ENCODE measurements at places on chromosomes 11 and 22. TPM values are rescaled to one million over a fixed set of nuclear protein-coding genes. Genes with fewer than 3 reads are reported as not detected.
A peak's percentile ranks its signal among the peaks of the same experiment; 100 is the strongest.

DNA sequence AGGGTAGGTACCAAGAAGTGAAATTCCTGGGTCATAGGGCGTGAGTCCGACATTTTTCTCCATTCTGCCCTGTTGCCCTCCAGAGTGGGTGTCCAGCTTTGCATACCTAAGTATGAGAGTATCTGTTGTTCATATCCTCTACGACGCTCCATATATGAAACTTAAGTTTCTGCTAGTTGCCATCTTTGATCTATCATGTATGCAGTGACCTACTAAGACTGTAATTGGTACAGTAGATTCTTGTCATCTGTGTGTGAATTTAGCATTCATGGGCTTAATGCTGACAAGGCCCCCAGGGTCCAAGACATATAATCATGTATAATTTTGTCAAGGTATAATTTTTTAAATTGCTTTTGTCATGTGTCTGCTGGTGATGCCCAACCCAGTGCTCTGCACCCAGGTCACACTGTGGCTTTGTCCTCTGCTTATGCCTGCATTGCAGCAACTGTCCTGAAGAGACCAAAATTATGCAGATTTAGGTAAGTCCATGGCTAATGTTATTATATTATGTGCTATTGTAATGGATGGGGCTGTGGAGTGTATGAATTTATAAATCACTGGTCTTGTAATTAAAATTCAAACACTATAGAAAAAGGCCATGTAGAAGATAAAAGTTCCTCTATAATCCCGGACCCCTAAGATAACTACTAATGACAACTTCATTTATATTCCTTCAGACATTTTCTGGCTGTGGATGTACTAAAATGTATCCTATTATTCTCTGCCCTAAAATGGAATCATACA lies 12.2 kb downstream of the NEAT1 start:
- no peak overlapping the region for H3K27ac ChIP-seq
- peaks cover 8% of the 10 kb centered on the region for H3K36me3 ChIP-seq
- no peaks in the 10 kb centered on the region for H3K27me3 ChIP-seq
- H3K4me1 ChIP-seq, result peaks cover 32% of the 10 kb centered on the region

DNA sequence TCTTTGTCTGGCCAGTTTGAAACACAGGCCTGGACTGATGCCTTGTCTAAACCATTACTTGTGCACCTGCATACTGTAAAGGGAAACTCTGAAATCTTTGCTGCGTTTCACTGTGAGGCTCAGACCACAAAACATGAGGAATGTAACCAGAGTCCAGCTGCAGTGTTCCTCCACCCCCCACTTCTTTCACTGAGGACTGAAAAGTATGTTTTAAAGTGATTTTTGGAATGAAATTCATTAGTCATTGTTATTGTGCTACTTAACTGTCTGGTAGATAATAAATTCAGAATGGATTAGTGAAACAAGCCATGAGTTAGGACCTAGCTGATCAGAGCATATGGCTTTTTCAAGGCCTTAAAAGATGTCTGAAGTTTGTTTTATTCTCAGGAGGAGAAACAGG lies 181.2 kb downstream of the WNT11 start:
- no peaks in the 10 kb centered on the region for H3K27me3 ChIP-seq
- DNase-seq, result no peak
- H3K27ac ChIP-seq, result no peak overlapping the region
- no peak overlapping the region for H3K4me3 ChIP-seq

DNA sequence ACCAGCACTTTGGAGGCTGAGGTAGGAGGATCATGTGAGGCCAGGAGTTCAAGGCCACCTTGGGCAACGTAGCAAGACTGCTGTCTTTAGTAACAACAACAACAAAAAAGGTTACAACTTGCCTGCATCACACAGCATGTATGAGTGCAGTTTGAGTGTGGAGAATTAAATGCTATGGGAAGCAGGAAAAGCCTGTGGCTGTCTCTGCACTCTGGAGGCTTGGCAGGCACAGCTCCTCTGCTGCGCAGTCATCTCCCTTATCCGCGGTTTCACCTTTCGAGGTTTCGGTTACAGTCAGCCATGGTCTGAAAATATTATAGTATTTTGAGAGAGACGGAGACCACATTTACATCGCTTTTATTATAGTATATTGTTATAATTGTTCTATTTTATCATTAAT lies 2.9 kb downstream of the MICAL2 start:
- no peak overlapping the region for H3K4me3 ChIP-seq
- H3K27me3 ChIP-seq, result no peaks in the 10 kb centered on the region
- H3K4me1 ChIP-seq, result no peaks in the 10 kb centered on the region
- H3K36me3 ChIP-seq, result no peaks in the 10 kb centered on the region

GRCh38 chr22:39556970-39557841 lies 13.3 kb upstream of the CACNA1I start:
- peak overlapping the region; percentile 17 for H3K4me3 ChIP-seq
- peak; percentile 66 for DNase-seq
- H3K36me3 ChIP-seq, result no peaks in the 10 kb centered on the region
- H3K4me1 ChIP-seq, result no peaks in the 10 kb centered on the region
- no peaks in the 10 kb centered on the region for H3K27me3 ChIP-seq

DNA sequence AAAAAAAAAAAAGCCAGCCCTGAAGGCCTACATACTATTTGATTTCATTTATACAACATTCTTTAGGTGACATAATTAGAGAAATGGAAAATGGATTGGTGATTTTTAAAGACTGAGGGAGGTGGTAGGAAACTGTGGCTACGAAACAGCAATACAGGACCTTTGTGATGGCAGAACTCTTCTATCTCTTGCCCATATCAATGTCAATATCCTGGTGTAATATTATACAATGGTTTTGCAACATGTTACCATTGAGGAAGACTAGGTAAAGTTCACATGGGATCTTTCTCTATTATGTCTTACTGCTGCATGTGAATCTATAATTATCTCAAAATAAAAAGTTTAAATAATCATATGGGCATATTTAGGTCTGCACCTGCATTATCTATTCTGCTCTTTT lies 371.2 kb downstream of the ETS1 start:
- DNase-seq, result no peak
- no peaks in the 10 kb centered on the region for H3K36me3 ChIP-seq
- no peak overlapping the region for H3K4me3 ChIP-seq
- H3K27ac ChIP-seq, result no peak overlapping the region

DNA sequence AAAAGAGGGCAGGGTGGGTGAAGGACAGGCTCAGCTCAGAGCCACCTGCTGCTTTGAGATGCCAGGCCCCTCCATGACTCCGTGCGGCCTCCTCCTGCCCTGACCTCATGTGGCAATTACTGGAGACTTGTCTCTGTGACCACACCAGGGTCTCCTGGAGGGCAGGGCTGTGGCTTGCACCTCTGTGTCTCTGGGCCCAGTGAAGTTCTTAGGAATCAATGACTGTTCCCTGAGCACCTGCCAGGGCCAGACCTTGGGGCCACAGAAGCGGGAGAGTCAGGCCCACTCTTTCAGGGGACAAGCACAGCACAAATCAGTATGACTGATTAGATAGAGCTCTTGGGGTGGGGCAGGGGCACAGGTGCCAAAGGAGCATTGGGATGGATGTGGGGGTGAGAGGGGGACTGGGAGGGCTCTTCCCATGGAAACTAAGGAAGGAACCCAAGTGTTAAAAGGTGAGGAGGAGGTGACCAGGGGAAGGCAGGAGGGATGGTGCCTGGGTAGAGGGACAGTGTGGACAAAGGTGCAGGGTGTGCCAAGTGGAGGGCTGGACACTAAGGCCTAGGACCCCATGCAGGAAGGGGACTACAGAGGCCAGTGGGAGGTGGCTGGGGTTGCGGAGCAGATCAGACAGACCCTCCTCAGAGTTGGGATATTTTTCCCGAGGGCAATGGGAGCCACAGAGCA lies 77.3 kb upstream of the SHISAL1 start:
- H3K4me1 ChIP-seq, result no peaks in the 10 kb centered on the region
- no peak overlapping the region for H3K4me3 ChIP-seq
- H3K27ac ChIP-seq, result no peak overlapping the region
- no peak for DNase-seq

GRCh38 chr11:115780646-115781362 lies 276.6 kb upstream of the CADM1 start:
- no peak for DNase-seq
- H3K4me1 ChIP-seq, result no peaks in the 10 kb centered on the region

DNA sequence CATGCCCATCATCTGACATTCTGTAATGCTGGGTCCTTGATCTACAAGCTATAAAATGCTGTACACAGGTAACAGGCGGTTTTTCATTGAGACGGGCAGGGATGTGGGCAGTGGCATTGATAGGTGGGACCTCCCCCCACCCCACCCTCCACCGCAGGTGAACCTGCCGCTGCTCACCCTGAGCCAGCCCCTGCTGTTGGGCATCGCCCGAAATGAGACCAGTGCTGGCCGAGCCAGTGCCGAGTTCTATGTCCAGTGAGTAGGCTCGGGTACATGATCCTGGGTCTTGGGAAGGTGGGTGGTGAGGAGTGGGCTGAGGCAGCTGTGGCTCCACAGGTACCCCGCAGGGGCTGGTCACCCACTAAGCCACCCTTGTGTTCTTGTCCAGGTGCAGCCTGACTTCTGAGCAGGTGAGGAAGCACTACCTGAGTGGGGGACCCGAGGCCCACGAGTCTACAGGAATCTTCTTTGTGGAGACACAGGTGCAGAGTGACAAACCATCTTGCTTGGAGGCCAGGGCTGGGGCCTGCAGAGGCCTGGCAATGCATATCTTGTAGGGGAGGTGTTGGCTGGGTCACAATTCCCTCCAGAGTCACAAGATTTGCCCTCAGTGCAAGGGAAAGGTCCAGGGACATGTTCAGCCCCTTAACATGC lies 1.1 kb upstream of the DNAJC4 start:
- H3K4me1 ChIP-seq, result peaks cover 30% of the 10 kb centered on the region
- H3K36me3 ChIP-seq, result no peaks in the 10 kb centered on the region
- H3K4me3 ChIP-seq, result peak overlapping the region; percentile 79
- H3K27me3 ChIP-seq, result no peaks in the 10 kb centered on the region
- DNase-seq, result no peak

DNA sequence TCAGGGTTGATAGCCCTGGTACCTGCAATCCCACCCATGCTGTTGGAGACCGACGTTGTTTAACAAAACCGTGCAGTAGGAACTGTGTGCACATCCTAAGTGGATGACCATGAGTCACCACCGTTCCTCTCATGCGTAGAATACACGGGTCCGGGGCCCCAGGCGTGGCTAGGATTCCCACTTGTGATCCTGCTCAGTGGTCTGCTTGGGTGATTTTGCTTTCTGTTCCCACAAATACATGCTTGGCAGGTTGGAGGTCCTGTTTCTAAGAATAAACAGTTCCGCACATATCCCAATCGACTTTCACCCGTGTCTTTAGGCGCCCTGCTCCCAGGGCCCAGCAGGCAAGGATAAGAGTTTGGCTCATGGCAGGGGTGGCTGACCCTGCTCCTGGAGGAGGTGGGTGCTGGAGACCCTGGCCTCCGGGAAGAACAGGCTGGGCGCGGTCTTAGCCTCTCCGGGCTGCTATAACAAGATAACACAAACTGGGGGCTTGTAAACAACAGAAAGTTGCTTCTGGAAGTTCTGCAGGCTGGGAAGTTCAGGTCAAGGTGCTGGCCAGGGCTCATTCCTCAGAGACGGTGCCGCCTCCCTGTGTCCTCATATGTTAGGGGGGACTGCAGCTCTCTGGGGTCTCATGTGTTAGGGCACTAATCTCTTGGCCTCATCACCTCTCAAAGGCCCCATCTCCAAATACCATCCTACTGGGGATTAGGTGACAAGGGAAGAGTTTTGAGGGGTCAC lies 1028.3 kb downstream of the BRD1 start:
- no peaks in the 10 kb centered on the region for H3K36me3 ChIP-seq
- H3K4me1 ChIP-seq, result no peaks in the 10 kb centered on the region
- H3K4me3 ChIP-seq, result no peak overlapping the region
- no peaks in the 10 kb centered on the region for H3K27me3 ChIP-seq

Gene CARD18
- total RNA-seq, result not detected

- H3K4me1 ChIP-seq, result no peaks in the 10 kb centered on the region
- no peaks in the 10 kb centered on the region for H3K27me3 ChIP-seq
- no peak overlapping the region for H3K27ac ChIP-seq
These were observed 68.1 kb upstream of the BID start for GRCh38 chr22:17842386-17842785.

DNA sequence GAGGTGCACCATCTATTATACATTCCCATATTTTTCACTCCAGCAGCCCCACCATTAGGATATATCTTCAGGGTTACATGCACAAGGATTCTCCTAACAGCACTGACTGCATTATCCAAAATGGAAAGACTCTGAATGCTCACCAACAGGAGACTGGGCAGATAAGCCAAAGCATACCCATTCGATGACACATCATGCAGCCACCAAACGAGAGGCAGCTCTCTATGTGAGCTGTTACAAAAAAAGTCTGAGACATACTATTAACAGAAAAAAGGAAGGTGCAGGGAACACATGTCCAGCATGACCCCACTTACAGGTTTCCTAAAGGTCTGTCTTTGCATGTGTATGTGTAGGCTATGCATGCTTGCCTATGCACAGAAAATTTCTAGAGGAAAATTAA lies 12.4 kb upstream of the SERPIND1 start:
- H3K27ac ChIP-seq, result no peak overlapping the region
- H3K36me3 ChIP-seq, result peaks cover 33% of the 10 kb centered on the region
- no peak overlapping the region for H3K4me3 ChIP-seq
- no peaks in the 10 kb centered on the region for H3K27me3 ChIP-seq

DNA sequence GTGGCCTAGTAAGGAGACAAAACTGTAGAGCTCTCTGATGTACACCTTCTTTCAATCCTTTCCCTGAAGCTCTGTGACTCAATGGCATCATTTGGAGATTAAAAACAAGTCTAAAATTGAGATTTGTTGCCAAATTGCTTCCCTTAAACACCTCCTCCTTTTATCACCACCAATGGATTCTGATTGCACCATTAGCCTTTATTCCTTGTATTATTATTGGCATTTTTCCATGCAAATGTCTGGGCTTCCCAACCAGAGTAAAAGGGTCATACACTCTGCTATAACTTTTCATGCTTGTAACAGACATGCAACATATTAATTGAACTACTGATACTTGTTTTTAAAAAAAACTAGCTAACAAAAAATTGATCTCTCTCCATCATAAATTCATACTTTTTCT lies 124.2 kb downstream of the CCDC34 start:
- DNase-seq, result no peak
- no peaks in the 10 kb centered on the region for H3K4me1 ChIP-seq
- no peak overlapping the region for H3K27ac ChIP-seq
- H3K36me3 ChIP-seq, result no peaks in the 10 kb centered on the region

Gene CYB5R2
- total RNA-seq, result not detected

- H3K27me3 ChIP-seq, result no peaks in the 10 kb centered on the region
- H3K27ac ChIP-seq, result no peak overlapping the region
These were observed 18.5 kb upstream of the CACNG2 start for GRCh38 chr22:36722055-36722454.

Gene UPK3A
- total RNA-seq, result not detected

Gene TRPM5
- 0.05 TPM for total RNA-seq

GRCh38 chr11:103097279-103097678 lies 5.3 kb upstream of the DCUN1D5 start:
- no peaks in the 10 kb centered on the region for H3K27me3 ChIP-seq
- no peaks in the 10 kb centered on the region for H3K4me1 ChIP-seq
- no peaks in the 10 kb centered on the region for H3K36me3 ChIP-seq
- no peak overlapping the region for H3K27ac ChIP-seq

Gene RIBC2
- total RNA-seq, result 1.4 TPM

- H3K36me3 ChIP-seq, result peaks cover 31% of the 10 kb centered on the region
- no peaks in the 10 kb centered on the region for H3K4me1 ChIP-seq
- no peaks in the 10 kb centered on the region for H3K27me3 ChIP-seq
- H3K27ac ChIP-seq, result peak overlapping the region; percentile 91
These were observed 442 bp downstream of the COPB1 start for GRCh38 chr11:14499178-14499559.

Measured in naive thymus-derived CD4-positive, alpha-beta T cell (primary cell).